ENCODE measurements at places on chromosomes 3 and 15.

DNA sequence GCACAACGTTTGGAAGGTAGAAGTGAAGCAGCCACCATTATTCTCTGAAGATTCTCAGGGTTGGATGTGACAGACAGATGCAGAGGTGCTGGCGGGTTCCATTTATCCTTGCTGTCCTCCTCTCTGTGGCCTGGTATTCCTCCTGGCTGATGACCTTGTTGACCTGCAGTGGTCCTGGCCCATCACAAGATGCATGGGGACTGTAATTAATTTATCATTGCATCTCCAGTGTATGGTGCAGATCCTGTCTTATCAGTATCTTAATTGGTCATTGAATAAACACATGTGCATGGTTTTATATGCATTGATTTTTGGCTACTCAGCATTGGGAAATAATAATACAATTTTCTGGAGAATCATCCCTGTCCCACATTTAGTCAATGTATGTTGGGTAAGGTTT lies 259.4 kb upstream of the LRRFIP2 start:
- no peak for DNase-seq

- DNase-seq: no peak
Measured at GRCh38 chr3:100274361-100274760, 13.6 kb downstream of the TBC1D23 start.

- no peak for DNase-seq
Measured at GRCh38 chr3:121803771-121804320, 31.0 kb downstream of the IQCB1 start.

DNA sequence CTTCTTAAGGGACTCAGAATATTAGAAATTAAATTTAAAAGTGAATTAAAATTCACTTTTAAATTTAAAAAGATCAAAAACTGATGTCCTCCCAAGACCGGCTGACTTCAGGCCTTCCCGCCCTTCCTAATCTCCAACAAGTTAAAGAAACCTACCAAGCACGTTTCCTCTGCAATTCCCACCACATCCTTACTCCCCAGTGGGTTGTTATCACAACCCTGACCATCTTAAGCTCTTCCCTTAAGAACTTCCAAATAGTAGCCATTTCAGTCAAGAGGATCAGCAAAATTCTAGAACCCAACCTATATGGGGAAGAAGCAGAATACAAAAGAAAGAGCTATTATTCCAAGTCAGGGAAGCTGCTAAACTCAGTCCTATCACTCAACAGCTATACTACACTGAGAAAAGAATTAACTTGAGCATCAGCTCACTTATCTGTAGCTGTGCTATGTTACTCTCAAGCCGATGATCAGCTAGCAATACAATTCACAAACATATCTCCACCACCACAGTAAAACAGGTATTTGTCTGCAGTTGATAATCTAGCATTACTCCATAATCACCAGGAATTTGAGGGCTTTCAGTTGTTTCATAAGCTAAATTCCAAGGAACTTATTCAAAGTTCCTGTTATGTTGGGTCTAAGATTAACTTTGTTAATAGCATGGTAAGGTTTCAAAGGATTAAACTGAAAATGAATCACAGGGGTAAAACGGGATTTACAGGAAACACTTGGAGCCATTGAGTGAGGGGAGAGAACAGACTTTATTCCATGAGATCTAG lies 14.3 kb downstream of the ABCC5 start:
- no peak for DNase-seq

- no peak for DNase-seq
Measured at GRCh38 chr15:66047321-66048024, 178.2 kb downstream of the RAB11A start.

GRCh38 chr3:124700880-124701684 lies 29.2 kb upstream of the UMPS start:
- DNase-seq: no peak

DNA sequence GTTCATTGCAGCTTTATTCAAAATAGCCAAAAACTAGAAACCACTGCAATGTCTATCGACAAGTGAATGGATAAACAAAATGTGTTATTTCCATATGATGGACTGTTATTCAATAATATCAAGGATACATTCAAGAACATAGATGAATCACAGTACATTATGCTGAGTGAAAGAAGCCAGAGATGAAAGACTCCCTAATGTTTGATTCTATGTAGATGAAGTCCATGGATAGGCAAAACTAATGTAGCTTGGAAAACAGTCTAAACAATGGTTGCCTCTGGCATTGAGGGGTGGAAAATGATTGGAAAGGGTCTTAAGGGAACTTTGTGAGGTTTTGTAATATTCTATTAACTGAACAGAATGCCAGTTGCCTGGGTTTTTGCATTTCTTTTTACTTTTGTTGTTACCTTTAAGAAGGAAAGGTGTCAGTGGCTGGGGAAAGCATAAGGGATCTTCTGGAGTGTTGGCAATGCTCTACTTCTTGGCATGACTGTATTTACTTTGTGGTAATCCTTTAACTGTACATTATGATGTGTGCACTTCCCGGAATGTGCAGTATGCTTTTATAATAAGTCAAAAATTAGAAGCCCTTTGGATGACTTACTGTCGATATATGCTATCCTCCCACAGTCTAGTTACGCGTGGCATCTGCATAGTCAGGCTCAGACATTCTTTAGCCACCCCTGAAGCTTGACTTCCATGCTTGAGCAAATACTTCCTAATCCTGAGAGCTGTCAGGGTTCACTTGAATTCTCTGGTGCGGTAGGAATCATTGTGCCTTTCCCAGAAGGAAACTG lies 20.5 kb upstream of the ATP10A start:
- no peak for DNase-seq

GRCh38 chr3:124985349-124985748 lies 50.8 kb upstream of the MUC13 start:
- no peak for DNase-seq

DNA sequence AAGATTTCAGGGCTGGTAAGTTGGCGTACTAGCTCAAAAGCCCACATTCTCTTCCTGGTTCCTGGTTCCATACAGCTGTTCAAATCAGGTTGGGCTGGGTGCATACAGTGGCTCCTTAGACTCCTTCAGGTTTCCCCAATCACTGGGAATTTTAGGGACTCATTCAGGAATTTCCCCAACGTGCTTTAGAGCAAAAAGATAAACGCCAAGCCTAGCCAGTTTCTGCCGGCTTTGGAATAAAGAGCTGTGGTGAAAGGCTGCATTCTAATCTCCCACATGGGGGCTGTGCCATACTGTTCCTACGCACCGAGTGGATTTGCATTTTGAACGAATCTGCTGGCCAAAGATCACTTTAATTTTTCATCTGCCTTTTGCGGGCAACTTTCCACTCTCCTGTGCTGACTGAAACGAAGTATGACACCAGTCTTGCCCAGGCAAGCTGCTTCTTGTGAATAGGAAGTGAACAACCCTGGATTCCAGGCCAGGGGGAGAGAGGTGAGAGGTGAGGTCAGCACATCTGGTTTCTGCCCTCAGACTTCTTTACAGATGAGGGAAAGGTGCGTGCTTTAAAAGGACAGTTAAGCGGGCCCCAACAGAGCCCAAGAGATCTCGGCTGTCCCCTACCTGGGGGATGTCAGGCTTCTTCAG lies 184.2 kb upstream of the PDZRN3 start:
- DNase-seq: no peak

- no peak for DNase-seq
Measured at GRCh38 chr15:38668898-38669391, 104.3 kb upstream of the RASGRP1 start.

GRCh38 chr3:130968221-130968620 lies 58.4 kb downstream of the ASTE1 start:
- DNase-seq: no peak

DNA sequence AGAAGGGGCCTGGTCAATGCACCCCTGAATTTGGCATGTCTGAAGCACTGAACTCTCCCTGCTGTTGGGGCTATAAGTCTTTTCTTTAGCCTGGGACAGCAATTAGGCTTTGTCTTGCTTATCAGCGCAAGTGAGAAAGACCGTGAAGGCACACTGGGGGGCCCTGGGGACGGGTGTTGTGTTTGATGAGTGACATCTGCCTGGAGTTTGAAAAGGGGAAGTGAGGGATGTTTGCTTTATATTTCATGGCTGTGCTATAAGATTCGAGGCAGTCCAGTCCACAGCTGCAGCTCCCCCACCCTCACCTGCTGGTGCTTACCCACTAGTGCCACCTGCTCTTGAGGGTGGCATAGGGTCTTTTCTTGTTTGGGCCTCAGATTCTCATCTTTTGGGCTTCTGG lies 44.8 kb downstream of the CEMIP start:
- DNase-seq: no peak

DNA sequence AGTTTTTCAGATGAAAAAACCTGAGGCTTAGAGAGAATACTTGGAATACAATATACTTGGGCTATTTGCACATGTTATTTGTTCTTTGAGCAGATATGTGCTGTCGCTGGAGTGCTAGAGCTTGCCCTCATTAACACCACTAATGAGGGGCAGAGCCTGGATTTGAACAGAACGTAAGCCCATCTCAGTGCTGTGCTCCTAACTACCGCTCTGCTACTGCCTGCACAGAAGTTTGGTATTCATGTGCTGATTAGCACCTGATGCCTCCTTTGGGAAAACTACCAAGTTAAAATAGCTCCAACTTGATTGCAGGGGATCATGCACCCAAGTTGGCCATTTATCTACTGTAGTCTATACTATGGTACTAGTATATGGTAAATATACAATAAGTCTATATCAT lies 3.6 kb downstream of the GPR87 start:
- no peak for DNase-seq

DNA sequence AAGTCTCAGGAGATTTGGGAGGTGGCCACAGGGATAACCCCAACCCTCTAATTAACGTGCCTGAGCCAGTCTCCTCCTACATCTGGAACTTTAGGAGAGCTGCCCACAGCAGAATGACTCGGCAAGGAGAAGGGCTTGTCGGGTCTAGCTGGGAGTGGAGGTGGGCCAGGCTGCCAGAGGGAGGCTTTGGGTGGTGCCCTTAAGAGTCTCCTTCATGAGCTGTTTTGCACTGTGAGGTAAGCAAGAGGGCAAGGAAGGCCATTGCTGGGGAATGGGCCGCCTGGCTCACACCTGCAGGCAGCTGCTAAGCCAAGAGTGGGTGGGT lies 3.6 kb upstream of the TNK2 start:
- no peak for DNase-seq

DNA sequence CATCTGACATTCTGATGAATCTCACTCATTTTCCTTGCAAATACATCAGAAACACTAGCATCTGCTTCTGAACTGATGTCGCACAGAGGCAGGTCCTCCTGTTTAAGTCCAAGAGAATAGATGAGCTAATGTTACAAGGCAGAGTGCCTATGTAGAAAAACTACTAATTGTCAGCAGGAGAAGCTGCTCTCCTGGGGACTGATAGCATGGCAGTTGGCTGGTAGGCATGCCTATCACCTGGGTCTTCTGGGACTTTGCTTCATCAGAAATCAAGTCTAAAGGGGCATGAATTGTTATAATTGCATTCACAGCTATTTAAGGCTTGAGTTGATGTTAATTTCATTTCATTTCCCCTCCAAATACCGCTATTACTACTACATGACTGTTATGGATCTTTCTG lies 457.2 kb downstream of the RAP2B start:
- no peak for DNase-seq

DNA sequence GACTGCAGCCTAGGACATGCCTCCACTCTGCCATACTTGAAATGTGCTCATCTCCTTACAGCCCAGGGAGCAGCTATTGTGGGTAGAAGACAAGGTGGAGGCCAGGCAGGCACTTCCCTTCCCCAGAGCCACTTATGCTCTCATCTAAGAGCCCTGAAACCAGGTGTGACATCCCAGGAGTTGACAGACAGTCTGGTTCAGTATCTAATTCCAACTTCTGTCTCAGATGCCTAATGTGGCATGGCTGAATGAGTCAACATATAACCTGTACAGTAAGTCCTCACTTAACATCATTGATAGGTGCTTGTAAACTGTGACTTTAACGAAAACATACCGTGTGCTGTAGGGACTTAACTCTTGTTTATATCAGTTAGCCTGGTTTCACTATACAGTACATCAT lies 1.2 kb upstream of the CAPN3 start:
- no peak for DNase-seq

DNA sequence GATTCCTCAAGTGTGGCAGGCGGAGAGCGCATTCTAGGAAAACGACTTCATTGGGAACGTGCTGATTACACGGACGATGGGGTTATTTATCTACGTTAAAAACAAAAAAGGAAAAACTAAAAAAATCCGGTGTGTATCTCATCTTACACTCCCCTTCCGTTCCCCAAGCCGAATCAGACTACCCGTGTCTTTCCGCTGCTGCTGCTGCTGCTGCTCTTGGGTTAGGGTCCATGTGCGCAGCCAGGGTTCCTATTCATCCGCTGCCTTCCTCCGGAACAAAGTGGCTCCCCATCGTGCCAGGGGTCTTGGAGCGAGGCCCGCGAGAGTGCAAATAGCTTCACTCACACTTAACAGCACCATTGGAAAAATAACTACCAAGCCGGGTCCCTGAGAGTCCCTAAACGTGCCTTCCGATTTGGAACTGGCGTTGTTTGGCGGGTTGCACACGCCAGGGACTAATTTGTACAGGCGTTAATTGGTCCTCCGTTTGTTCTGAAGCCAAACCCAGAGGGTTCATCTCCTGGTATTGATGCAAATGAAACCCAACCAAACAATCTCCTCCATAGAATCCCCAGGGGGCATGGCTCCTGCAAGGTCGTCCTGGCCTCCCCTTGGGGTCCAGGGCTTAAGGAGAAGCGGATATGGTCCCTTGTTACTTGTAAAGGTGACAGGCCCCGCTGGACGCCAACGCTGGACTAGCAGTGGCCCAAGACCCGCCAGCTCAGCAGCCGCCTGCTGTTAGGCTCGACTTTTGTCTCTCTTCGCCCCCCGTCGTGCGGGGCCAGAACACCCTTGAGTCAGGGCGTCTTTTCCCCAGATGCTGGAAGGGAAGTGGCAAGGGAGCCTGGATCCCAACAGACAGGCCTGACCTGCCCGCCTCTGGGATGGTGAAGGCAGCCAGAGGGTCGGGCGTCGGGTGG lies 11.0 kb upstream of the ONECUT1 start:
- no peak for DNase-seq

GRCh38 chr3:152260026-152260425 lies 8.7 kb upstream of the MBNL1 start:
- no peak for DNase-seq

GRCh38 chr3:194397757-194398312 lies 1.2 kb downstream of the GP5 start:
- DNase-seq: peak; percentile 68

- DNase-seq: no peak
Measured at GRCh38 chr3:127614928-127615589, 13.9 kb upstream of the PODXL2 start.
